Posterior cingulate gyrus (tissue), 11 donors: ENCODE measurements at places on chromosomes 5 and 9.

GRCh38 chr9:104286799-104287198, 192.7 kb downstream of the SMC2 start:
- no peak for DNase-seq

DNA sequence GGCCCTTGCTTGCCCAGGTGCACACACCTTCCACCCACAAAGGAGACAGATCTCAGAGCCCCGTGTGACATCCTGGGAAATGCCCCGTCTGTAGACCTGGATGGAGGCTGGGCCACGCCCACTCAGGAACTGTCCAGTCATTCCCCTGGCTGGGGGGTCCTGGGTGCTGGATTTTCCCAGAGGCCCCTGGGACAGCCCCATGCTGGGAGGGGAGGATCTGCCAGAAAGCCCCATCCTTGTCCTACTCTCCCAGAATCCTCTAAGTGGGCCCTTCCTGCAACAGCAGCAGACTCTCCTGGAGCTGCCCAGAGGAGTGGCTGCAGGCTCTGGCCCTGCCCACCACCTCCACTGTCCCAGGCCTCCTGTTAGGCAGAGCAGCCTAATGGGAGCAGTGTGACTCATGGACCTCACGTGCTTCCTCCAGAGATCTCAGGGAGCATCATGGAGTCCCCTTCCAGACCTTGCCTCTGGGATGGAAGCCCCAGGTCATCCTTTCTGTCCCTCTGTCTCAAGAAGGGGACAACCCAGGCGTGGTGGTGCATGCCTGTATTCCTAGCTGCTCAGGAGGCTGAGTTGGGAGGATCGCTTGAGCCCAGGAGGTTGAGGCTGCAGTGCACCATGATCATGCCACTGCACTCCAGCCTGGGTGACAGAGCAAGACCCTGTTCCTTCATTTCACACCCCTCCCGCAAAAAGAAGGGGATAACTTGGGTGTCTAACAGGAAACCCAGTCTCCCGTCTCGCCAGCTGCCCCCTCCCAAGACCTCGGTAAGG, 51.7 kb downstream of the JADE2 start:
- no peak for DNase-seq

DNA sequence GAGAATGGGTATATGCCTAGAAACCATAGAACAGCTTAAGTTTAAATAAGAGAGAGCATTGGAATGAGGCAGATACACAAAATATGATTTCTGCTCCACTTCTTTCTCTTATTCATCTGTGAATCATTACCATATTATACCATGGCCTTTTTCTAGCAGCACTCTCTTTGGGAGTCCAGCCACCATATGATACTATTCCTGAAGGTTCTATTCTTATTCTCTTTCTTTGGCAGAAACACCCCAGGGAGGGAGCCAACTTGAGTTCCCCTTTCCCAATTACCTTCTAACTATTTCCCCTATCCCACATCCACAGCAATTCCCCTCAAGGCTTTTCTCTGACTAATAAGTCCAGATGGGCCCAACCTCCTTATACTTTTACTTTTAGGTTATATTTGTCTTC, 55.9 kb downstream of the NDUFAF2 start:
- no peak for DNase-seq

DNA sequence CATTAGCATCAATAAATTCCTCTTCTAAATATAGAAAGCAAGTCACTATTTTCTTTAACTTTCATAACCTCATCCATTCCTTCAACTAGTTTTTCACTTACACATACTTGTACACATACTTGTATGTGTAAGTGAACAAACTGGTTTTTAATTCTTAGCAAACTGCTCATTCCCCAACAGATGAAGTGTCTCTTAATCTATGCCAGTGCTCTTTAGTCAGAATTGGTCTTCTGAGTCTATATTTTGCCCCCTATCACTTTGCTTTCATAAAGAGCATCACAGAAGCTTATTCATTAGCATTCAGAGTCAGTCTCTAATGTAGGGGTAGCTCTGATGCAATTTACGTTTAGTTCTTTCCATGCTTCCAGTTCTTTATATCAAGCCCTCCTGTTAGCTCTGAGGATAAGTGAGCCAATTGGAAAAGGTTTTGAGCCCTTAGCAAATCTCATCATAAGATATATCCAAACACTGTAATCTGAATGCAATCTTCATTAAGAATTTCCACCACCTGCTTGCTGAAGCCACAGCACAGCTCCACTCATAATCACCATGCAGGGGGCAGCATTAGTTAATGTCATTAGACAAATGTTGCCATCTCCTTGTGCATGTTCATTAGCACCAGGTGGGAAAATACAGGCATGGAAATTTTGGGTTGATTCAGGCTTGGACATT, 178.5 kb upstream of the SLC24A2 start:
- DNase-seq, result no peak

GRCh38 chr5:147727200-147727599, 55.3 kb downstream of the JAKMIP2 start:
- DNase-seq, result no peak

DNA sequence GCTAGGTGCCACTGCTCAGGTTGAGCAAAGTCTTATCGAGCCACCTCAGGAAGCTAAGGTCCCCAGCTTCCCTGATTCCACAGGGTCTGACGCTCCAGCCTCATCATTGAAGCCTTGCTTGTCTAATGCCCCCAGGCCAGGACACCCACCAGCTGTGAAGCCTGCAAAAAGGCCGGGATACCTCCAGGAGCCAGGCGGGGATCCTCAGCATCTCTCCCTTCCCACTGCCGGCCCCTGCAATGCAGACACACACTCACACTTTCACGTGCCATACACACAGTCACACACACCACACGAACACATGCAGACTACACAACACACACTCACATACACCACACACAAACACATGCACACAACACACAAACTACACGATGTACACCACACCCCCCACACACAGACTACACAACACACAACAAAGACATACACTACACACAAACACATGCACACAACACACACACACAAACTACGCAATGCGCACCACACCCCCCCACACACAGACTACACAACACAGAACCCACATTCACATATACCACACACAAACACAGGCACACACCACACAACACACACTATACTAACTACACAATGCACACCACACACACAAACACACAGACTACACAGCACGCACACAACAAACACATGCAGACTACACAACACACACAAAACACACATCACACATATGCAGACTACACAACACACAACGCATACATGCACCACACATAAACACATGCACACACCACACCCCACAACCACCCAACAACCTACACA, 17.8 kb upstream of the S1PR3 start:
- DNase-seq, result no peak

- no peak for DNase-seq
Measured at GRCh38 chr5:126208691-126209090, 214.5 kb upstream of the GRAMD2B start.

- peak; percentile 26 for DNase-seq
Measured at GRCh38 chr5:172543484-172544298, 89.4 kb upstream of the SH3PXD2B start.

- DNase-seq, result no peak
Measured at GRCh38 chr9:110249603-110250002, 6.7 kb downstream of the TXN start.

- DNase-seq, result no peak
Measured at GRCh38 chr5:168481330-168481788, 4.9 kb upstream of the RARS1 start.

GRCh38 chr9:4852419-4852818, 59.7 kb downstream of the RCL1 start:
- DNase-seq, result no peak

DNA sequence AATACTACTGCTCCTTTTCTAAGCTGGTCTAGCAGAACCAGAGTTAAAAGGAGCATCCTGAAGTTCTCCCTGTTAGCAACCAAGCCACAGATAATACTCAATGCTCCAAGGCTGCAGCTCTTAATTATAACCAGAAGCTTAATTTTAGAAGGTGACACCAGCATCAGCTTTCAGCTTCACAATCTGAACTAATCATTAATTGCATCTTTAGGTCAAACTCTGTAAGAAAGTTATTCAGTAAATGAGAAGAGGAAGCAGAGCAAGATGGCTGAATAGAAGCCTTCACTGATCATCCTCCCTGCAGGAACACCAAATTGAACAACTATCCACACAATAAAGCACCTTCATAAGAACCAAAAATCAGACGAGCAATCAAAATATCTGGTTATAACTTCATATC, 38.5 kb downstream of the APBA1 start:
- DNase-seq, result no peak

DNA sequence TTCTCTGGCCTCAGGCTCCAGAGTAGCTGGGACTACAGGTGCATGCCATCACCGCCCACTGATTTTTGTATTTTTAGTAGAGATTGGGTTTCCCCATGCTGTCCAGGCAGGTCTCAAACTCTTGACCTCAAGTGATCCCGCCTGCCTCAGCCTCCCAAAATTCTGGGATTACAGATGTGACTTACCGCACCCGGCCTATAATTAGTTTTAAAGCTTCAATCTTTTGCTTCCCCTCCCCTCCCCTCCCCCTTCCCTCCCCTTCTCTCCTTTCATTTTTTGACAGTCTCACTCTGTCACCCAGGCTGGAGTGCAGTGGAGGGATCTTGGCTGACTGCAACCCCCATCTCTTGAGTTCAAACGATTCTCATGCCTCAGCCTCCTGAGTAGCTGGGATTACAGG, 433.3 kb upstream of the EDIL3 start:
- DNase-seq, result no peak

DNA sequence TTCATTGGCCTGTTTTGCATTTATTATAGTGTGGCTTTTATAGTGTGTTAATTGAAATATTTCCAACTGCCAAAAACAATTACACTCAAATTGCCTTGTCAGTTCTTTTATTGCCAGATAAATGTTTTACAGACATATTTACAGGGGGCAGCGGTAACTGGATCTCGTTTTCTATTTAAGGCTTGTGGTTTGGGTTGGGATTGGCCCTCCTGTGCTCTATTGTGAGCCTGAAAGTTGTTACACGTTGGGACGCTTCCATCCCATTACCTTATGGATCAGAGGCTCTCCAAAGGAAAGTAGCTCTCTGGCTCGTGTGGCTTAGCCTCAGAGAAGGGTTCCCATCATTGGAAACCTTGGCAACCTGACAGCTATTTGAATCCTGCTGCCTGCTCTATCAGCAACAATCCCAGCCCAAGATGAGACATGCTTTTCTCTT, 20.8 kb downstream of the DNAI1 start:
- no peak for DNase-seq

DNA sequence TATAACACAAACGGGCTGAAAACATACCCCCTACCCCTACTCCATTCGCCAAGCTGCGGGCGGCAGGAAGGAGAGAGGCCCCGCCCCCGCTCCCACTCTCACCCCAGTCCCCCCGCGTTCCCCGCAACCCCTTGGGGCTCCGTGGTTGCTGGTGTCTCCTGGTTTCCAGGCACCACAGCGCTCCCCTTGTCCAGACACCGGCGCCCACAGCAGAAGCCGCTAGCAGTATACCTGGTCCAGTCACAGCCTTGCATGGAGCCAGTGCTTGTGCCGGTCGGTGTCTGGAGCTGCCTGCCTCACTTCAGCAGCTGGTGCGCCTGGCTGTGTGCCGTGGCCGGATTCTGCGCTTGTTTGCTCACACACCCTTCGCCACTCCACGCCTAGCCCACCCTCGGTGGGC, 240.5 kb upstream of the DAB2 start:
- no peak for DNase-seq

- DNase-seq, result no peak
Measured at GRCh38 chr5:168415971-168416370, 70.3 kb upstream of the RARS1 start.

GRCh38 chr9:119278171-119278570, 91.1 kb downstream of the BRINP1 start:
- DNase-seq, result no peak

- DNase-seq, result no peak
Measured at GRCh38 chr9:96305171-96305570, 3.2 kb upstream of the HSD17B3 start.

DNA sequence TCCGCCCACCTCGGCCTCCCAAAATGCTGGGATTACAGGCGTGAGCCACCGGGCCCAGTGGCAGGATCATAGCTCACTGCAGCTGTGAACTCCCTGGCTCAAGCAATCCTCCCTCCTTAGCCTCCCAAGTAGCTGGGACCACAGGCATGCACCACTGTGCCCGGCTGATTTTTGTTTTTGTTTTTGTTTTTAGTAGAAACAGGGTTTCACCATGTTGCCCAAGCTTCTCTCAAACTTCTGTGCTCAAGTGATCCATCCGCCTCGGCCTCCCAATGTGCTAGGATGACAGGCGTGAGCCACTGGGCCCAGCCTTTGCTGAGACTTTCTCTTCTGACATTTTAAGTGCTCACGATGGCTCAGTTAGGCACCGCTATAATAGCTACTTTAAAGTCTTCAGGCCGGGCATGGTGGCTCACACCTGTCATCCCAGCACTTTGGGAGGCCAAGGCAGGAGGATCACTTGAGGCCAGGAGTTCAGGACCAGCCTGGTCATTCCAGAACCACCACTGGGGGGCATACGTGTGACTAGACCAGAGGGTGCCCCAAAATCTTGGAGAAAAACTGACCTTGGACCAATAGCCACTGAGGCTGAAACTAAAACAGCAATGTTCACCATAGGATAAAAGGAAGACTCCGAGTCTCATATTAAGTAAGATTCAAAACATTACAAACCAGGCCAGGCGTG, 3.1 kb upstream of the ENTPD8 start:
- DNase-seq, result no peak

GRCh38 chr5:172444110-172444510, 10.2 kb downstream of the SH3PXD2B start:
- peak; percentile 12 for DNase-seq

- no peak for DNase-seq
Measured at GRCh38 chr5:154110107-154110453, 71.3 kb downstream of the MFAP3 start.

DNA sequence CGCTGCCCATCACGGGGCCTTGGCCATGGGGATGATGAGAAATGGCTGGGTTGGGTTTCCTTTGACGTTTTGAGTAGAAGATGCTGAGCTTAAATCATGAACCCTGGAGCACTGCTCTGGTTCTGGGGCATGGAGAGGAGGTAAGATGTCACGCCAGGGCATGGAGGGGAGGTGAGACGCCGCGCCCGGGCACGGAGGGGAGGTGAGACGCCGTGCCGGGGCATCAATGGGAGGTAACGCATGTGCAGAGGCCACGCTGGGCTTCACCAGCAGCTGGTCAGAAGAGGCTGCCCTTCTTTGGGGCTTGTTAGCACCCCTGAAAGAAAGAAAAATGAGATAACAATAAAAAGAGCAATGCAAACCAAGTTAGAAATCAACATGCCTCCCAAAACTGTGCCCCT, 322.5 kb upstream of the IRX4 start:
- DNase-seq, result no peak

GRCh38 chr9:136110082-136111061, 8.3 kb downstream of the TMEM250 start:
- DNase-seq, result no peak

- no peak for DNase-seq
Measured at GRCh38 chr9:133935328-133936005, 56.7 kb downstream of the VAV2 start.

GRCh38 chr5:115487756-115488155, 56.8 kb downstream of the FEM1C start:
- no peak for DNase-seq
